WERI-Rb-1 (cell line): ENCODE measurements at places on chromosomes 16 and 17.
A peak's percentile ranks its signal among the peaks of the same experiment; 100 is the strongest.

DNA sequence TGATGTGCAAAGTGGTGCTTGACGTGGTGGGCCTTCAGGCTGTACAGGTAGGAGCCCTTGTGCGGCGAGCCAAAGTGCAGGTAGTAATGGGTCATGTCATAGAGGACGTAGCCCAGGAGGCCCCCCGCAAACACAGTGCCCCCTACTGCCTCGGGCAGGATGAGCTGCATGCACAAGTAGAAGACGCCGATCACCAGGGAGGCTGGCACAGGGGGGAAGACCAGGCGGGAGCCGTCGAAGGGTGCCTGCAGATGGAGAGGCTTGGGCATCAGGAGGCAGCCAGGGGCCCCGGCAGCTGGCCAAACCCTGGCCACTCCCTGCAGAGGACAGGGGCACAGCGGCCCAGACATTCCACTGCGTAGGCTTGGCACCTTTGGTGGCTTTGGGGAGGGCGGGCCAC lies 15.7 kb upstream of the MLKL start:
- DNase-seq: no peak

DNA sequence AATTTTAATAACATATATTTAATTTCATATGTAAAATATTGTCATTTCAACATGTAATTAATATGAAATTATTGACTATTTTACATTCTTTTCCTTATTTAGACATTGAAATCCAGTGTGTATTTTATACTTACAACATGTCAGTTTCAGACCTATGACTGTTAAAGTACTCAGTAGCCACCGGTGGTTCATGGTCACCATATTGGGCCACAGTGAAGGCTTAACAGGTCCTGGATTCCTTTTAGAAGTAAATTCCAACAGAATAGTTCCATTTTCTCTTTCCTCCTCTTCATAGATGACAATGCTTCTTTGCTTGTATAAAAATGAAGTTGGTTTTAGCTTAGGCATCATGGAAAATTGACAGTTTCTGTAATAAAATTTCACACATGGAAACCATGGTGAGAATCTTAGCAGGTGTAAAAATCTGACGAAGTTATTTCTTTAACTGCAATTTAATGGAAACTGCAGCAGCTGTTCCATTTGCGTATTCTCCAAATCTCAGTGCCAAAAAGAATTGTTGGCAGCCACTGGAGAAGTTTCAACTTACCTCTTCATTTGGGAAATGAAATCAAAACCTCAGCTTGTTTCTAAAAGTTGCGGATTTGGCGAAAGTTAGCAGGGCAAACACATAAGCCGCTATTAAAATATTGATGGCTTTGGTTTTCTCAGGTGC lies 231.1 kb downstream of the CDH13 start:
- no peak for DNase-seq

DNA sequence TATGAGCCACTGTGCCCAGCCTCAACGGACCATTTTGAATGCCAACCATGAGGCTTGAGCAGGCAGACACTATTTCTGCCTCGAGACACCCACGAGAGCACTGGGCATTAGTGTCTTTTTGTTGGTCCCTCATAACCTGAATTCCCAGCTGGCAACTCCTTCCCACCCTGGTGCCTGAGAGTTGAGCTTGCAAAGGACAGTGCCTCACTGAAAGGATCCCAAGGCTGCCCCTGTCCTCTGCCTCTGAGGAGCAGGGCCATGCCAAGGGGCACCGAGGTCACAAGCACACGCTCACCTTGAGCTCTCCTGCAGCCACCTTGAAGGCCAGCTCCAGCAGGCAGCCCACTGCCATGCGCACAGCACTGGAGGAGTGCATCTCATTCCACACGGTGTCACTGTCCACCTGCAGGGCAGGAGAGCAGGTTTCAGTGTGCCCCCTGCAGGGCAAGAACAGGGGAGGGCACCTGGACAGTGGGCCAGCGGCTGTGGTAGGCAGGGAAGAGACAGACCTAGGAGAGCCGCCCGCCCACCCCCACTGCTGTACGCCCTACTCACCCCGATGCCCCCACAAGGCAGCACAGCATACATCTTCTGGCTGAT lies 12.8 kb downstream of the G6PC3 start:
- peak; percentile 88 for DNase-seq

- no peak for DNase-seq
Measured at GRCh38 chr17:78125138-78125913, 3.2 kb downstream of the TMC6 start.

GRCh38 chr17:44122816-44123355 lies 555 bp downstream of the HDAC5 start:
- DNase-seq: no peak

DNA sequence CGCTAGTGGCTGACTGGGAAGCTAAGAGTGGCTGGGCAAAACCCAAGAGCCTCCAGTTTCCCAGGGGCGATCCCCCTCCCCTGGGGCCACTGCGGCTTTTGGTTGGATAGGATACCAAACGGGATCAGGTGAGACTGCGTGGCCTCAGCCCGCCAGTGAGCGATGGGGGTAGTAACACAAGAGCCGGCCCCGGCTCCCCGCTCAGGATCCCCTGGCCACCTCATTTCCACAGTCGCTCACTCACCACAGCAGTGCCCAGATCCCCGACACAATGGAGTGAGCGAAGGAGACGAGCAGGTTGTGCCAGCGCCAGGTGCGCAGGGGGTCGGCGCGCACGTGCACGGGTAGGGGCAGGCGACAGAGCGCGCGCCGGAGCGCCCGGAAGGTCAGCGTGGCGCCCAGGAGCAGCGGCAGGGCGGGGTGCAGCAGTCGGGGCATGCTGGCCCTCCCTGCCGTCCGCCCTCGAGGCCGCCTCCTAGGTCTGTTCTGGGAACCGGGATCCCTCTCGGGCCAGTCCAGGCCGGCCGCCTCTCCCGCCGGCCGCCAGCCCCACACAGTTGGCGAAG lies 290 bp downstream of the TLCD1 start:
- peak; percentile 64 for DNase-seq

GRCh38 chr16:85396879-85397871 lies 215.9 kb upstream of the GSE1 start:
- DNase-seq: peak; percentile 50

DNA sequence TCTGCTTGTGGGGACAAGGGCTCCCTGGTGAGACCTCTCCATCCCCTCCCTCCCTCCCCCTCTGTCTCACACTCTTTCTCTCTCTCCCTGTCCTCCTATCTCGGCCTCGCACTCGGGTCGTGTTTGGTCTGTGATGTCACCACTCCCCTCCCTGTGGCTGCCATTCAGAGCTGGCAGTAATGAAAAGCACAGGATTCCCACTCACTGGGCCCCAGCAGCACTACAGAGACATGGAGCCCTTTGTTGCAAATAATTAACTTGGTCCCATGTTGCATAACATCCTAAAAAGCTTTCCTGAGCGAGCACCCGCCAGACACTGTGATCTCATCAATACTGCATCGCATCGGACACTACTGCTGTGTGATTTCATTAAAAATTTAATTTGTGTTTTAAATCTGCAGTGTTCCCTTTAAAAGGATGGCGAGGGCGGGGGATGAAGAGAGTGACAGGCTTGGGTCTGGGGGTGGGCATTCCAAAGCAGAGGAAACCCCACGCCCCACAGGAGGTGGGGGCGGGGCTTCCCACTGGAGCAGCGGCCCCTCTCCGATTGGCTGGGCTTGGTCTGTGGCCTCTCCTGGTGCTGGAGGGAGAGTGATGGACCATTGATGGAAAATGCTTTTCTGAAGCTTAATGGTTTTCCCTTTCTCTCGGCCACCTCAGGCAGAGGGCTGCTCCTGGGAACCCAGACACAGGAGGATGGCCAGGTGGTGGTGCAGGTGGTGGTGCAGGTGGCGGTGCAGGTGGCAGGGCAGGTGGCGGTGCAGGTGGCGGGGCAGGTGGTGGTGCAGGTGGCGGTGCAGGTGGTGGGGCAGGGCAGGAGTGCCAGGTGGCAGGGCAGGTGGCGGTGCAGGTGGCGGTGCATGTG lies 15.3 kb upstream of the NPTX1 start:
- DNase-seq: no peak

DNA sequence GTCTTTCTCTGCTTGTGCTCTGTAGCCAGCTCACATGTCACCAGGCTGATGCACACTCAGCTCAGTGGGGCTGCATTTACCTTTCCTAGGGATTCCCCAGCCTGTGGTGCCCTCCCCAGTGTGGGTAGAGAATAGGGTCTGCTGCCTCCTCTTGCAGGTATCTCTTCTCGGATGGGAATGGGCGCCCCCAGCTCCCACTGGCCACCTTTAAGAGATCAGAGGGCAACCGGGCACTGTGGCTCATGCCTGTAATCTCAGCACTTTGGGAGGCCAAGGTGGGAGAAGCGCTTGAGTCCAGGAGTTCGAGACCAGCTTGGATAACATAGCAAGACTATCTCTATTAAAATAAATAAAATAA lies 3.3 kb downstream of the XYLT2 start:
- DNase-seq: no peak

GRCh38 chr17:48624544-48625494 lies 1.3 kb downstream of the HOXB9 start:
- peak; percentile 52 for DNase-seq

- no peak for DNase-seq
Measured at GRCh38 chr17:15444805-15445204, 22.6 kb downstream of the CDRT4 start.

DNA sequence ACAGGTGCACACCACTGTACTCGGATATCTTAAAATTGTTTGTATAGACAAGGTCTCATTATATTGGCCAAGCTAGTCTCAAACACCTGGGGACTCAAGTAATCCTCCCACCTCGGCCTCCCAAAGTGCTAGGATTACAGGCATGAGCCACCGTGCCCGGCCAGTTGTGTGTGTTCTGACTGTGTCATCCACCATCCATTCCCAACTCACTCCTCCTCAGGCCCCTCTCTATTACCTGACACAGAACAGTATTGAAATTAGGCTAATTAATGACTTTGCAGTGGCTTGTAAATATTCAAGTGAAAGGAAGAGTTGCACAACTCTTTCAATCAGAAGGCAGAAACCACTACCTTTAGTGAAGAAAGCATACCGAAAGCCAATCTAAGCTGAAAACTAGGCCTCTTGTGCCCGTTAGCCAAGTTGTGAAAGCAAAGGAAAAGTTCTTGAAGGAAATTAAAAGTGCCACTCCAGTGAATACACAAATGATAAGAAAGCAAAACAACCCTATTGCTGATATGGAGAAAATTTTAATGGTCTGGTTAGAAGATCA lies 28.7 kb downstream of the GOSR1 start:
- no peak for DNase-seq

DNA sequence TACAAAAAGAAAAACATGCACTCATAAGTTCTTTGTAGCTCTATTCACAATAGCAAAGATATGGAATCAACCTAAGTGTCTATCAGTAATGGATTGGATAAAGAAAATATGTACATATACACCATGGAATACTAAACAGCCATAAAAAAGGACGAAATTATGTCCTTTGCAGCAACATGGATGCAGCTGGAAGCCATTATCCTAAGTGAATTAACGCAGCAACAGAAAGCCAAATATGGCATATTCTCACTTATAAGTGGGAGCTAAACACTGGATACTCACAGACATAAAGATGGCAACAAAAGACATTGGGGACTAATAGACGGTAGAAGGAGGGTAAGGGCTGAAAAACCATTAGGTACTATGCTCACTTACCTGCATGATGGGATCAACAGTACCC lies 5.8 kb downstream of the CMC2 start:
- no peak for DNase-seq

- no peak for DNase-seq
Measured at GRCh38 chr17:62870552-62870971, 62.4 kb upstream of the MARCHF10 start.

- DNase-seq: no peak
Measured at GRCh38 chr16:1146409-1146808, 6.5 kb upstream of the CACNA1H start.

DNA sequence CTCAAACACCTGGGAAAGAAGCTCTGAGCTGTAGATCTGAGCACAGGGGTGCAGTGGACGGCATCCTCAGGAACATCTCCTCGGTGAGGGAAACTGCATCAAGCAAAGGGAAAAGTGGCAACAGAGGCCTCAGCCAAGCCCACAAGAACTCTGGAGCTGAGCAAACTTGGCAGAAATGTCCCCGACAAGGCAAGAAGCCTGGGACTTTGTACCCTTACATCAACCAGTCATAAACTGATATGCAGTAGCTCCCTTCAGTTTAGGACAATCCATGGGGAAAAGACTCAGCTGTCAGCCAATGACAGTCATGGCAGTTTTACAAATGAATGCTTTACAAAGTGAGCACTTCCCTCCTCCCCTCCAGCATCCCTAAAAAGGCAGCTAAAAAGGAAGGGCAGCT lies 210.0 kb upstream of the DYNLRB2 start:
- DNase-seq: no peak
